ENCODE measurements at places on chromosomes 12 and 14. TPM values are rescaled to one million over a fixed set of nuclear protein-coding genes. Genes with fewer than 3 reads are reported as not detected.
A peak's percentile ranks its signal among the peaks of the same experiment; 100 is the strongest.

TAS2R43 gene
- total RNA-seq, result 4.9 TPM

- no peaks in the 10 kb centered on the region for H3K36me3 ChIP-seq
- no peak for DNase-seq
- no peak overlapping the region for H3K4me3 ChIP-seq
- H3K4me1 ChIP-seq, result peaks cover 5% of the 10 kb centered on the region
- no peak overlapping the region for H3K27ac ChIP-seq
- H3K27me3 ChIP-seq, result no peaks in the 10 kb centered on the region
Measured at GRCh38 chr14:51957950-51958349, 31.4 kb upstream of the RTRAF start.

- no peak overlapping the region for H3K4me3 ChIP-seq
- H3K27ac ChIP-seq, result no peak overlapping the region
- no peaks in the 10 kb centered on the region for H3K27me3 ChIP-seq
- peaks cover 4% of the 10 kb centered on the region for H3K36me3 ChIP-seq
- DNase-seq, result no peak
Measured at GRCh38 chr12:42192258-42192657, 45.8 kb downstream of the YAF2 start.

DNA sequence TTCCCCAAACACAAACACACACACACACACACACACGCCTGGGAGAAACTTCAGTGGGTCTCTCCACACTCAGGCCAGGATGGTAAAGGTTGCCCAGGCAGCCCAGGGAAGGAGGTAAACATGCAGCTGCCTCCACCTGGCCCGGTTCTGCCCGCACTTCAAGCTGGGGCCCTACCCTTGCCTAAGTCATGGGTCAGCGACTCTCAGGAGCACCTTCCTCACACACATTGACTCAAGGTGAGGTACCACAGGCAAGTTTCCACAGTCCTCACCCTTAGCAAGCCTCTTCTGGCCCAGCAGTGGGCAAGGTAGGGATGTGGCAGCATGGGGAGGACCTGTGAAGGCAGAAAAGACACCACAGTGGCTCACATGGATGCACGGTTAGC lies 14.1 kb upstream of the FAIM2 start:
- no peak for DNase-seq
- H3K27me3 ChIP-seq, result no peaks in the 10 kb centered on the region
- no peak overlapping the region for H3K4me3 ChIP-seq
- no peaks in the 10 kb centered on the region for H3K4me1 ChIP-seq

DNA sequence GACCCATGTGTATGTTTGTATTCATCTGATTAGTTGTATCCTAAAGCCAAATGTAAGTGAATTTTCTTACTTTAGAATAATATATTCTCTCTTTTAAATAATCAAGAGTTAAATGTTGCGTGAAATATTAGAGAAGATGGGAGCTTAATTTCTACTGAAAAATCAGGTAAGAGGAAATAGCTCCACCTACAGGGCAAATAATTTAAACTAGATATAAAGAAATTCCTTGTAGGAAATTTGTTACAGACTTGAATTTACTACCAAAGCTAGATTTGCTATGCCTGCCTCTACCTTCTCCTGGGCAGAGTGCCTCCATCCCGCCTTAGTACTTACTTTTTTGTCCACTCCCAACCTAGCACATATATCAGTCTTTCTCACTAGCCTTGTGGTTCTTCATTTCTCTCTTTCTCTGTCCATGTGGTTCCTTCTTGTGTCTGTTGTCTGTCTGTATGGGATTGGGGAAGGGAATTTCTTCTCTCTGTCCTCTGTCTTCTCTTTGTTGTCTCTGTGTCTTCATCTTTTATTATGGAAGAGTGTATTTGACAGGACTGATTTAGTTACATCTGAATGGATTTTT lies 44.7 kb downstream of the PALS1 start:
- H3K36me3 ChIP-seq, result no peaks in the 10 kb centered on the region
- no peak overlapping the region for H3K4me3 ChIP-seq
- no peak overlapping the region for H3K27ac ChIP-seq
- no peaks in the 10 kb centered on the region for H3K27me3 ChIP-seq
- H3K4me1 ChIP-seq, result peaks cover 5% of the 10 kb centered on the region

- no peaks in the 10 kb centered on the region for H3K4me1 ChIP-seq
- H3K4me3 ChIP-seq, result no peak overlapping the region
- H3K27ac ChIP-seq, result no peak overlapping the region
Measured at GRCh38 chr14:42140831-42141279, 534.2 kb downstream of the LRFN5 start.

- no peaks in the 10 kb centered on the region for H3K27me3 ChIP-seq
- no peak overlapping the region for H3K4me3 ChIP-seq
- H3K36me3 ChIP-seq, result no peaks in the 10 kb centered on the region
Measured at GRCh38 chr12:118436986-118437385, 60.6 kb downstream of the SUDS3 start.

- H3K27ac ChIP-seq, result no peak overlapping the region
- H3K36me3 ChIP-seq, result no peaks in the 10 kb centered on the region
- DNase-seq, result no peak
- no peaks in the 10 kb centered on the region for H3K4me1 ChIP-seq
Measured at GRCh38 chr14:39974036-39974435, 541.8 kb upstream of the FBXO33 start.

DNA sequence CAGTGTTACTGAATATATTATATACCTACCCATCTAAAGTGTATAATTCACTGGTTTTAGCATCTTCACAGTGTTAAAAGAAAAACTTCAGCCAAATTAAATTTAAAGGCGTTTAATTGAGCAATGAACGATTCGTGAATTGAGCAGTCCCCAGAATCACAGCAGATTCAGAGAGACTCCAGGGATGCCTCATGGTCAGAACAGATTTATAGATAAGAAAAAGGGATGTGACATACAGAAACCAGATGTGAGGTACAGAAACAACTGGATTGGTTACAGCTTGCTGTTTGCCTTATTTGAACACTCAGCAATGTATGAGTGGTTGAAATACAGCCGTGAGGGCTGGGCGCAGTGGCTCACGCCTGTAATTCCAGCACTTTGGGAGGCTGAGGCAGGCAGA lies 84.6 kb downstream of the WNK1 start:
- no peaks in the 10 kb centered on the region for H3K4me1 ChIP-seq
- no peak for DNase-seq

GRCh38 chr14:58788655-58789503 lies 151.1 kb downstream of the DACT1 start:
- no peak overlapping the region for H3K27ac ChIP-seq
- no peaks in the 10 kb centered on the region for H3K27me3 ChIP-seq
- H3K36me3 ChIP-seq, result no peaks in the 10 kb centered on the region
- no peak overlapping the region for H3K4me3 ChIP-seq
- DNase-seq, result peak; percentile 20
